ENCODE measurements at places on chromosomes 7 and 10.

DNA sequence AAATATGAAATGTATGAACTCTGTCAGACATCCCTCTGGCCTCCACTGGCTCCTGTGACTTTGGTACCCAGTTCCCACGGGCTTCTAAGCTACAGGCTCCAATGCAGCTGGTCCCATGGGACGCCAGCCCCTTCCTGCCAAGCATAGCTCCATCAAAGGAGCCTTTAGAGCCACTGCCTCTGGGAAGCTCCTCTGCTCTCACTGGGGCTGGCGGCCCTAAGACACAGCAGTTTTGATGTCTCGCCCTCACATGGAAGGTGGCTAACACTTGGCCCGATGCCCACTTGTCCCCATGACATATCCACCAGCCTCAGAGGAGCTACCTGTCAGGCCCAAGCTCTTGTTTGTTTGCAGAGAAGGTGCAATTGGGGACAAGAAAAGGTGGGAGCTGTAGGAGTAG lies 453.7 kb upstream of the LRRN3 start:
- DNase-seq: no peak

DNA sequence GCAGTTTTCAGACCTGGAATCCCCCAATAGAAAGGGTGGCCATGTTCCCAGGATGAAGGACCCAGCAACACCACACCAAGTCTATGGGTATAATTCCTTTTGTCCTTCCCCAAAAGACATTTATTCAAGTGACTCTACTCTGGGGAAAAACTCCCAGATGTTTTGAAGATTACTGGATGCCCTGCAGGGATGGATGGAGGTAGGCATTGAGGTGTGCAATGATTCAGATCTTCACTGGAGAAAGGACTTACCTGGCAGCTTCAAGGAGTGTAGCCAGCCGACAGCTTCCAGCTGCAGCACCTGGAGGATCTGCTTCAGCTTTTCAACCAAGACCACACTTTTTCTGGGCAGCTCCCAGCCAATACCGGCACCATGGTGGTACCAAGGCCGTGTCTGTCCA lies 172.0 kb downstream of the BAMBI start:
- no peak for DNase-seq

- DNase-seq: no peak
These were observed 304.1 kb downstream of the PAXIP1 start for GRCh38 chr7:154698726-154699291.

GRCh38 chr7:35975851-35976454 lies 175.1 kb downstream of the SEPTIN7 start:
- DNase-seq: peak; percentile 16

DNA sequence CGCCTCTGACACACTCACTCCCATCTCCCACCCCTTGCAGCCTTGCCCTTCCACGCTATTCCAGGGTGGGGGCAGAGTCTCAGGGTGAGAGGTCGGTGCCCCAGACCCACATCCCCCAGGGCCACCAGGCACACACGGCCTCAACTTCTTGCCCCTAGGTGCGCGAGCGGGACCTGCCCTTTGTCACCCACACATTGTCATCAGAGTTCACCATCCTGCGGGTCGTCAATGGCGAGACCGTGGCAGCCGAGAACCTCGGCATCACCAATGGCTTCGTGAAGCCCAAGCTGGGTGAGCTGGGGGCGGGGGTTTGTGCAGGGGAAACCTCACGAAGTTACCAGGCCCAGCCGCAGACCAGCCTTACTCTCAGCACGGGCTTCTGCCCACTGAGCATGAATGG lies 53.3 kb downstream of the CASTOR2 start:
- DNase-seq: no peak

- DNase-seq: no peak
These were observed 8.4 kb upstream of the MARVELD1 start for GRCh38 chr10:97705006-97705670.

- DNase-seq: no peak
These were observed 55.6 kb upstream of the BET1 start for GRCh38 chr7:94059746-94060145.

GRCh38 chr7:149495785-149496641 lies 1.6 kb downstream of the ZNF746 start:
- DNase-seq: no peak

DNA sequence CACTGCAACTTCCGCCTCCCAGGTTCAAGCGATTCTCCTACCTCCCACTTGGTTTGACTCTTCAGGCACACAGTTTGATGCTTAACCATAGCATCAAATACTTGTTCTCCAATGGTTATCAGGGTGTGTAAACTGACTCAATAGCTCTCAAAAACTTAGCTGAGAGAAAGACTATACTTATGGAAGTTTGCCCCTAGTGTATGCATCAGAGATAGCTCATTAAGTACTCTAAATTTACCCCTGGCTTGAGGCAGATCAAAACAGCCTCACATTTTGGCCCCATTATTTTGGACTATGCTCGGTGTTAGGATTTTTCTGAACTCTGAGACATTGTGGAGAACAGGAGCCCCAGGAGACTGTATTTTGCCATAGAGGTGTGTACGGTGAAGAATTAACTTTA lies 40.8 kb upstream of the SLC35B4 start:
- no peak for DNase-seq

GRCh38 chr7:111264981-111265380 lies 174.1 kb downstream of the LRRN3 start:
- no peak for DNase-seq

DNA sequence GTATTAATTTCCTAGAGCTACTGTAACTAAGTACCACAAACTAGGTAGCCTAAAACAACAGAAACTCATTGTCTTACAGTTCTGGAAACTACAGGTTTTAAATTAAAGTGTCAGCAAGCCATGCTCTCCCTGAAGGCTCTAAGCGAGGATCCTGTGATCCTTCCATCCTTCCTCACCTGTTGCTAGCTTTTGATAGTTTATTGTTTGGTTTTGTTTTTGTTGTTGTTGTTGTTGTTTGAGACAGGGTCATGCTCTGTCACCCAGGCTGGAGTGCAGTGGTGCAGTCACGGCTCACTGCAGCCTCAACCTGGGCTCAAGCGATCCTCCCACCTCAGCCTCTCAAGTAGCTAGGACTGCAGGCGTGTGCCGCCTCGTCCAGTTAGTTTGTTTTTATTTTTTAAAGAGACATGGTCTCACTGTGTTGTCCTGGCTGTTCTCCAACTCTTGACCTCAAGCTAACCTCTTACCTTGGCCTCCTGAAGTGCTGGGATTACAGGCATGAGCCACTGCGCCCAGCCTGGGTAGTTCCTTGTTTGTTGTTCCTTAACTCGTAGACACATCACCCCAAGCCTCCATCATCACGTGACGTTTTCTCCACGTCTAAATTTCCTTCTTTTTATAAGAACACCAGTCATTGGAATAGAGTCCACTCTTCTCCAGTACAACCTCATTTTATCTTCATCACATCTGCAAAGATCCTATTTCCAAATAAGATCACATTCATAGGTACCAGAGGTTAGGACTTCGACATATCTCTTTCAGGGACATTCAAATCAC lies 109.1 kb downstream of the AKR1D1 start:
- no peak for DNase-seq

DNA sequence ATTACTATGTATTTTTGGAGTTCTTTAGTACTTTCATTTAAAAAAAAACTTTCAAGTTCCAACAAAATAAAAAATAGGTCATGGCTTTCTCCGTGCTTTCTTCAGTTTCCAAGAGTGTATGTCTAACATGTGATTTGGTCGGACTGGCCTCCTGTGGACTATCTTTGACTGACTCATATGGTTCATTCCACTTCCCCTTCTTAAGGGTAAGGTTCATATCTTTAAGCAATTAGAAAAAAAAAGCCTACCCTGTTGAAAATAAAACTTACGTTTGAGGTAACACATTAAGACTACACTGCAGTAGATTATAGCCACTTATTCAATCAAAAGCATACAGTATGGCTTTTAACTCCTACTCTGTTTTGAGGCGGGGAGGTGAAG lies 112.8 kb upstream of the AHR start:
- DNase-seq: no peak

DNA sequence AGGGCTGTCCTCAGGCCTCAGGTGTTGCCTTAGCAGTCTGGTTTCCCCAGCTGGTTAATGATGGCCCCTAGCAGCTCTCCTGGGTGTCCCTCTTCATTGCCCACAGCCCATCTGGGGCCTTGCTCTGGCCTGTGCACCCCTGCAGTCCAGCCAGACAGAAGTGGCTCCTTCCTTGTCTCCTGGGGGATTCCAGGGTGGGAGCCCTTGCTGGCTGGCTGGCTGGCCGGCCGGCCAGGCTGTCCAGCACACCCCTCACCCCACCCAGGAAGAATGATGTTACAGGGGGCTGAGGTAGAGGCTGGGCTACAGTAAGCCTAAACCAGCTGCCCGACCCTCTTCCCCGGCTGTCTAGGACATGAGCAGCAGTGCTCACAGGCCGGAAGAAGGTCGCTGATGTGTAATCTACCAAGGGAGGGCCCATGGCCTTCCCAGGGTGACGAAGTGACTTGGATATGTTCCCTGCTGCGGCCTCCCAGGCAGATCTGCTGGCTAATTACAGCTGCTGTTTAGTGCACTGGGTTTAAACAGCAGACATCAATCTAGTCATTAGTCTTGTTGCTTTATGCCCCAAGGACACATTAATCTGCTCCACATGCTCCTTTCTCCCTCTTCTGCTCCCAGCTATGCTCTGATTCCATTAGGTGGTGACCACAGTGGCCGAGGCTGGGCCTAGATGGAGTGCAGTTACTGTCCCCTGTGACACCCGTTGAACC lies 53.8 kb upstream of the LRRC4 start:
- DNase-seq: no peak

DNA sequence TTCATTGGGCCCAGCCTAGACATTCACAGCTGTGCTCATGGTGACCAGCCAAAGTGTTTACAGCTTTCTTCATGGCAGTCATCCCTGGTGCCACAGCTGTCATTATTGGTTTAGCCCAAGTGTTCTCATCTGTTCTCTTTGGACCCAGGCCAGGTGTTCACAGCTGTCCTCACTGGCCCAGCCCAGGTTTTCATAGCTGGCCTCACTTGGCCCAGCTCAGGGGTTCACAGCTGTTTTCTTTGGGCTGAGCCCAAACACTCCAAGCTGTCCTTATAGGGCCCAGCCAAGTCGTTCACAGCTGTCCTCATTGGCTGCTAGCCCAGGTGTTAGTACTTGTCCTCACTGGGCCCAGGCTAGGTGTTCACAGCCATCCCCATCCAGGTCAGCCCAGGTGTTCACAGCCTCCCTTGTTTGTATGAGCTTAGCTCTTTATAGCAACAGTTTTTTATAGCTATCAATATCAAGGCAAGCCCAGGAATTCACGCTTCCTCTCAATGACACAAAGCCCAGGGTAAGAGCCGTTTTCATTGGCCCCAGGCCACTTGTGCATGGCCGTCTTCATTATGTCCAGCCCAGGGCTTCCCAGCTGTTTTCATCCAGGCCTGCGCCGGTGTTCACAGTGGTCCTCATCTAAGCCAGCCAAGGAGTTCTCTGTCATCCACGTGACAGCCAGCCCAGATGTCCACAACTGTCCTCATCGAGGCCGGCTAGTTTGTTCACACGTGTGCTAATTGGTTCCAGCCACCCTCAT lies 11.6 kb downstream of the FRG2B start:
- no peak for DNase-seq

DNA sequence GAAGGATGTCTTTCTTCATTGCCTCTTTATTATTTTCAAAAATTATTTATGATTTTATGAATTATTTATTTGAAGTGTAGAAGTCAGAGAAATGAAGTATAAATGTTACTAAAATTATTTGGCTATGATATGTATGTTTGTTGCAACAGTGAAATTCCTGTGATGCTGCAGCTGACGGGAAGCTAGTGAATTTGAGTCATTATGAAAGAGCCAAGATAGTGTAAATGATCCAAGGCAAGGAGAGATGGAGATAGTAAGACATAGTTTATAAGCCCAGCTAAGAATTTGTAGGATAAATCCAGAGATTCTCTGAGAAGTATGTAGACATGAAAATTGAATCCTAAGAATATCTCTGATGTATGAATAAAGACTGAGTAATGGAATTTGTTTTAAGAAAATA lies 30.8 kb downstream of the CASD1 start:
- DNase-seq: no peak

DNA sequence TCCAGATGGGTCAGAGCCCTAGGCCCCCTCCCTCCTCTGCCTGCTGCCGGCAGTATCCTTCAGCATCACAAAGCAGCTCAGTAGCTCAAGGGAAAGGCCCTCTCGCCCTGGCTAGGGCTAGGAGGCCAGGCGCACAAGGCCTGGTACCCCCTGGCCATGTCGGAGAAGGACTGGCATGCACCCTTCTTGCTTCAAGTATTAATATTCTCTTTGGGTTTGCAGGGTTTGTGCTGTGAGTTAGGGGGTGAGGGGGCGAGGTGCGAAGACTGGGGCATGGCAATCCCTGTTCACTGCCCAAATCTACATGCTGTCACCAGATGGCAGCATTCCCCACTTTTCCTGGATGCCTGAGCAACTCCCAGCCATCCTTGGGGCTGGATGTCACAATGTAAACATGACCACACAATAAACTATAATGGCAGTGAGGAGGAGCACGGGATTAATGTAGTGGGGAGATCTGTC lies 105.2 kb downstream of the NEURL1 start:
- no peak for DNase-seq

DNA sequence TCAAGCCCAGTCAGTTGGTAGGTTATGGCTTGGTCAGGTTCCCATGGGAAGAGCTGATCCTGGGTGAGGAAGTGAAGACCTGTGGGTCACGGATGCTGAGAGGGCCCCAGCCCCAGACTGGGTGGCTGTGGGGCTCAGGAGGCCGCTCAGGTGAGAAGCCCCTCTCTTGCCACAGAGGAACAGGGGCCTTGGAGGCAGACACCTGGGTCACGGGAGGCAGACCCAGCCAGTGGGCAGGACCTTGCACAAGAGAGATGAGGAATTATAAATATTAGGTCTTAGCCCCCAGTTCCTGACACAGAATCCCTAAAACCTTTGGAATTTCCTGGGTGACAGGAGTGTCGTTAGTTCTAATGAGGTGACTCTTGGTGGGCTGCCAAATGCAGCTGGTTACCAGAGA lies 10.6 kb upstream of the CRHR2 start:
- DNase-seq: no peak

DNA sequence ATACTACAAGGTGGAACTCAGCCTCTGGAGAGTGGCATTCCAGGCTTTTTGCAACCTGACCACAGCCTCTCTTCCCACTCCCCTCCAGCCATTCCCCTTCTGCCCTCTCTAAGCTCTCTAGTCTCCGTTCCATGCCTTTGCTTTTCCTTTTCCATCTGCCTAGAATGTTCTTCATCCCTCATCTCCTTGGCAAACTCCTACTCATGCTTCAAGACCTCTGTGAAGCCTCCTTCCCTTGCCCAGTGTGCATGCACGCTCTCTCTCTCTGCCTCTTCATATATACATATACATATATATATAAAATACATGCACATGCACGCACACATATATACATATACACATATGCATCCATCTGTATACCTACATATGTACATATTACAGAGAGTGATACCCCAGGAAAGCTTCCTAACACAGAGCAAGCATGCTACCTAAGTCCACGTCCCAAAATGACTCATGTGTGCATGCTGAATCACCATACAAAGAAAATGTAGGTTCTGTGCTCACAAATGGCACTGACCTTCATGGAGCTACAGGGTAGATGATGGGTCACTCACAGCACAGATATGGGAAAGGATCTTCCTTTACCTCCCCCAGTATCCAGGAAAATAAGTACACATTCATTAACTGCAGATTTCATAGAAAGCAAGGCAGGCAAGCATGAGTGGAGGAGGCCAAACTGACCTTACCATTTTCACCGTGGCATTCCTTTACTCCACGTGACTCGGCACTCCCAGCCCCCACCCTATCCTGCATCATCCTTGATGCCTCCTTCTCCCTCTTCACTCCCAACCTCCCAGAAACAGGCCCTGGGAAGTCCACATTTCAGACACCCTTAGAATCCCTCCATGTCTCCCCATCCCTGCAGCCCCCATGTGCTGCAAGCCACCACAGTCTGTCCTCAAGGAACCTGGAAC lies 238.4 kb upstream of the ZMIZ1 start:
- DNase-seq: no peak

GRCh38 chr10:61020420-61021158 lies 76.6 kb upstream of the RHOBTB1 start:
- DNase-seq: no peak
